Neural crest cell (in vitro differentiated cells): ENCODE measurements at places on chromosomes 6 and 20. TPM values are rescaled to one million over a fixed set of nuclear protein-coding genes. Genes with fewer than 3 reads are reported as not detected.
A peak's percentile ranks its signal among the peaks of the same experiment; 100 is the strongest.

The SAMD5 gene
- 1.5 and 1.6 TPM in 2 replicates for total RNA-seq

The FUT9 gene
- total RNA-seq: 2.0 and 2.2 TPM in 2 replicates

The SLC22A7 gene
- total RNA-seq: 0.37 TPM in 1 of 2 replicates, not detected in the other

The SNPH gene
- total RNA-seq: 3.0 and 3.3 TPM in 2 replicates

The UBE3D gene
- total RNA-seq: 10.3 and 17.1 TPM in 2 replicates

The CLDN20 gene
- total RNA-seq: not detected in 2 replicates

GRCh38 chr20:50193199-50193835, 2.7 kb downstream of the CEBPB start:
- peaks cover 18% of the 10 kb centered on the region for H3K4me1 ChIP-seq
- no peak overlapping the region for H3K27ac ChIP-seq
- H3K27me3 ChIP-seq: peaks cover 26% of the 10 kb centered on the region
- H3K36me3 ChIP-seq: no peaks in the 10 kb centered on the region
- no peak for DNase-seq

DNA sequence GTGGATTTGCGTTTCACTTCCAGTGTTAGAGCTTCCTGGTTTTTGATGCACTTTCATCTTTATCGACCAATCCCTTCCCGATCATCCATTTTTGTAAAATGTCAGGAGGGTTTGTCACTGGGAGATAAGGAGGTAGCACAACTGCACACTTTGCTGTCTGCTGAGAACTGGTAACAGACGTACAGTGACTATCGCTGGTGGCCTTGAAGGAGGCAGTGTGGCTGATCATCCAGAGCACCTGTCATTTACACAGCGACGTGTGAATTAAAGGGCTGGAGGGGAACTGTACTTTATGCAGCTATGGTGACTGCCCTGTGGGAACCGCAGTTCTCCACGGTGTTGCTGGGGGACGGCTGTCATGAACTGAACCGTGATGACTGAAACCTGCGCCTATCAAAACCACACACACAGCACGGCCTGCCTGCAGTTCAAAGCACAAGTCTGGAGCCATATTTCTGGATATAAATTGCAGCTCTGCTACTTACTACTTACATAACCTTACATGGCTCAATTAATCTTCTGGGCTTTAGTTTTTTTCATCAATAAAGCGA, 50.0 kb downstream of the HUS1B start:
- no peaks in the 10 kb centered on the region for H3K4me1 ChIP-seq
- H3K27ac ChIP-seq: no peak overlapping the region
- DNase-seq: no peak
- no peaks in the 10 kb centered on the region for H3K27me3 ChIP-seq
- H3K36me3 ChIP-seq: peaks cover 12% of the 10 kb centered on the region
- no peak overlapping the region for H3K4me3 ChIP-seq

DNA sequence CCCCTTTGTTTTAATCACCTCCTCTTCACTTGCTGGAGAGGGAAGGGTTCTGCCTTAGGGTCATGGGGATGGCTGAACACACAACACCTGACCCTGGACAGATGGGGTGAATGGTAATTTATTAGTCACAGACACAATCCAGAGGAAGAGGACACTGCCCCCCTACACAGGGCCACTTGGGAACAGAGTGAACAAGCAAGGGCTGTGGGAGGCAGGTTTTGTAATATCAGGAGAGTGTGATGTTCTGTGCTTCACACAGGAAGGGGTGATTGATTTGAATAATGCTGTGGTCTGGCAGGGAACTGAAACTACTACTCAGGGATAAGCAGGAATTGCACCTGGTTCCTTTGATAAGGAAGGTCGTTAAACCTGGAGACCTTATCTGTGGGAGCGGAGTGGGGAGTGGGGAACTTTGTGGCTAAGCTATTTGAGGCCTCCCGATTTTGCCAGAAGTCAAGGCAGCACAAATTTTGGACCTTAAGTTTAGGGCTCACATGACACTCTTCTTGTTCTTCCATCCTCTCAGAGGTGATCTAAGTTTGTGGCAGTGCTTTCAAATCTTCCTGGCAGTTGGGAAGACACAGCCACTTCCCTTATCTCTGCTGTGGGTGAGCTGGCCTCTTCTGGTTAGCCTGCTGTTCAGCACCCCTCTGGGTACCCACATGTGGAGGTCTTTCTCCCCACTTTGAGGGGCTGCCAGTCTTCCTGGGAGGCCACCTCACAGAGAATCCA, 77.8 kb downstream of the CD164 start:
- H3K4me3 ChIP-seq: no peak overlapping the region
- DNase-seq: no peak
- no peak overlapping the region for H3K27ac ChIP-seq
- H3K4me1 ChIP-seq: peaks cover 5% of the 10 kb centered on the region

- peaks cover 8% of the 10 kb centered on the region for H3K4me1 ChIP-seq
- H3K36me3 ChIP-seq: no peaks in the 10 kb centered on the region
- DNase-seq: no peak
- no peak overlapping the region for H3K27ac ChIP-seq
- no peaks in the 10 kb centered on the region for H3K27me3 ChIP-seq
- H3K4me3 ChIP-seq: no peak overlapping the region
These were observed 167.3 kb downstream of the CDH26 start for GRCh38 chr20:60125513-60125912.

GRCh38 chr6:97726378-97726777, 443.4 kb upstream of the MMS22L start:
- DNase-seq: no peak
- no peaks in the 10 kb centered on the region for H3K27me3 ChIP-seq
- H3K4me1 ChIP-seq: peaks cover 13% of the 10 kb centered on the region

GRCh38 chr6:14095437-14095836, 22.1 kb upstream of the CD83 start:
- H3K4me3 ChIP-seq: no peak overlapping the region
- peaks cover 4% of the 10 kb centered on the region for H3K4me1 ChIP-seq
- peaks cover 1% of the 10 kb centered on the region for H3K27me3 ChIP-seq
- H3K27ac ChIP-seq: no peak overlapping the region

DNA sequence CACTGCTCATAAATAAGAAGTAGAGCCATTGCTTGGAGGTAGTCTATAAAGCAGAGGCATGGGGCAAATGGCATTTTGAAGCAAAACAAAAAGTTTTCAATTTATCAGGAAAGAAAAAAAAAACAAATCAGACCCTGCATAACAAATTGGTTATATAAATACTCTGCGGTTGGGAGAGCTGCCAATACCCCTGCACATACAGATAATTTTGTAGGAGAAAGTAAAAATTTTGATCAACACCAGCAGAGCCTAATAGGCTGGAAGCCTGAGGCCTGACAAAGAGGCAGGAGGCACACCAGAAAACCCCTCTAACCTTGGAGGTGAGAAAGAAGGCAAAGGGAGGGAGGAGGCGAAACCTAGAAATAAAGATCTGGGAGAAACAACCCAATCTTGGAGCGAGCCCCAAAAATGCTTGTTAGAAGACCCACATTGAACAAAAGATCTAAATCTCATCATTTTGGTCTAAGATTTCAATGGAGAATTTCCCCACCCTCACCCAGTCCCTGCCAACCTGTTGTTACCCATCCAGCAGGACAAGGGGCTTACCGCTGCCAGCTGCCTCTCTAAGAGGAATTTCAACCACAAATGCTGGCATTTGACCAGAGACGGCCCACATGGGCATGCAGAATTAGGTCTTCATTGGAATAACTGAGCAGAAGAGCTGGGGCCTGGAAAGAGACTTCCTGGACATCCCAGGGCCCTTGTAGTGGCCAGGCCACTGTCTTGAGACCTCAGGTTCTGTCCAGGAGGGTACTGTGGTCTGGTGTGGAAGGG, 28.4 kb downstream of the FOXA2 start:
- H3K27me3 ChIP-seq: peaks cover 95% of the 10 kb centered on the region
- DNase-seq: no peak
- no peaks in the 10 kb centered on the region for H3K36me3 ChIP-seq
- no peak overlapping the region for H3K27ac ChIP-seq

- H3K4me3 ChIP-seq: no peak overlapping the region
- peaks cover 9% of the 10 kb centered on the region for H3K36me3 ChIP-seq
- H3K27ac ChIP-seq: no peak overlapping the region
- DNase-seq: no peak
- no peaks in the 10 kb centered on the region for H3K27me3 ChIP-seq
These were observed 9.4 kb downstream of the HM13 start for GRCh38 chr20:31523361-31524283.

DNA sequence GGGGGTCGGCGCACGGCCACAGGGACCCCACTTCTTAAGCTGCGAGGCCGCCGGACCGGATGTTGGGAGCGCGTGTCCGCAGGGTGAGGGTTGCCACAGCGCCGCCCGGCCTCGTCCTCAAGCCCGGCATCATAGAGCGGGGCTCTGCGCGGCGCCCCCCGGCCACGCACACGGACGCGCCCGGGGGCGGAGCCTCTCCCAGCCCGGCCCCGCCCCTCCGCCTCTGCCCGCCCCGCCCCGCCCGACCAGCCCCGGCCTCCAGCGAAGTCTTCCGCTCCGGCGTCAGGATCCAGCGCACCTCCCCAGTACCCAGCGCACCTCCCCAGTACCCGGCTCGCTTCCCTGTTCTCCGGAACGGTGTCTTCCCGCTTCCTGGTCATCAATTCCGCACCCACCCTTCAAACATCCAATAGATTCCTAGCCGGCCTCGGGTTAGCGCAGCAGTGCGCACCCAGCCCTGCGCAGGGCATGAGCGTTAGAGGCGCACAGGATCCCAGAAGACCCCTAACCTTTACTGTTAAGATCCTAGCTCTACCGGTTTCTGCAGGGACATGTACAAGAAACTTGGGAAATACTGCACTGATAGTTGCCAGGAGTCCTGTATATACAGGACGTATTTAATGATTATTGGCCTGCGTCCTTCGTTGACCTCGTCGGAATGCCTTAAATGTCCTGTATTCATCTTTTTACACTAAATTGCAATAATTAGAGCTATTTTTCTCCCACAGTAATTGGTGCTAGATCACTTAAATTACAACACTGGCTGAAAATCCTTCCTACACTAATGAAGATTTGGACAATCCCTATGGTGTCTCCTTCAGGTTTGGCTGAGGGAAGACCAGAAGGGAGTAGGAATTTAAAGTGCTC, 535 bp upstream of the DNAAF9 start:
- peaks cover 11% of the 10 kb centered on the region for H3K27me3 ChIP-seq
- H3K4me3 ChIP-seq: peak overlapping the region; percentile 94
- no peaks in the 10 kb centered on the region for H3K36me3 ChIP-seq

DNA sequence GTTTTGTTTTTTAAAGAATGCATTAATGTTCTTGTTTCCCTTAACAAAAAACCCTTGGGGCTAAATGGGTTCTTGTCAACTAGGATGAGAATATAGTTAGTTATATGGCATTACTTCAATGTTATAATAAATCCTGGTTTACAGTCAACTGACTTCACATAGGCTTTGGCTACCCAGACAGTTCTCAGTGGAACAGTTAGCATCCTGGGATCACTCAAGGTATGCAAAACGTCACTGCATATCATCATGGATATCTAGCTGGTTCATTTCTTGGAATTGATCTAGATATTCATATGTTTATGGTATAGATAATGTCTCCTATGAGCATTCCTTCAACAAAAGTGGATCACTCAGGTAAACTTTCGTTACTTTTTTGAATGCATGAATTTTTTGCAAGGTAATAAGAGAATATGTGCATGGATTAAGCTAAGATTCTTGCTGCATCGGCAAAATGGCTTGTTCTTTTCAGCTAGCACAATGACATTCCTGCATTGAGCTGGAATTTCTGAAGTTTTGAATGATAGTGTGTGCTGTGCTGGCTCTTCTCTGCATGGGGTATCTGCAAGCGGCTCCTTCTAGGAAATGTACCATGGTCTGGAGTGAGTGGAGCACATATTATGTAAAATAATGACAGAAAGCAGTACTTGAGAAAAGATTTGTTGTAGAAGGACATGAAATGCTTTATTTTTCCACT, 138.9 kb downstream of the ADGRG6 start:
- H3K27me3 ChIP-seq: no peaks in the 10 kb centered on the region
- peaks cover 10% of the 10 kb centered on the region for H3K4me1 ChIP-seq
- DNase-seq: no peak
- peaks cover 9% of the 10 kb centered on the region for H3K36me3 ChIP-seq
- H3K27ac ChIP-seq: no peak overlapping the region

GRCh38 chr6:33613146-33613794, 7.9 kb upstream of the ITPR3 start:
- no peak for DNase-seq
- H3K27ac ChIP-seq: peak overlapping the region; percentile 39
- H3K4me3 ChIP-seq: peak overlapping the region; percentile 63
- peaks cover 47% of the 10 kb centered on the region for H3K4me1 ChIP-seq
- no peaks in the 10 kb centered on the region for H3K36me3 ChIP-seq

GRCh38 chr6:118725944-118726343, 74.6 kb upstream of the CEP85L start:
- H3K4me1 ChIP-seq: peaks cover 4% of the 10 kb centered on the region
- no peak overlapping the region for H3K27ac ChIP-seq
- no peak for DNase-seq
- H3K27me3 ChIP-seq: no peaks in the 10 kb centered on the region
- no peaks in the 10 kb centered on the region for H3K36me3 ChIP-seq
- H3K4me3 ChIP-seq: no peak overlapping the region

GRCh38 chr20:4086771-4087687, 71.7 kb upstream of the RNF24 start:
- no peaks in the 10 kb centered on the region for H3K27me3 ChIP-seq
- H3K36me3 ChIP-seq: no peaks in the 10 kb centered on the region
- no peak overlapping the region for H3K27ac ChIP-seq
- peaks cover 30% of the 10 kb centered on the region for H3K4me1 ChIP-seq
- DNase-seq: no peak

GRCh38 chr6:100260584-100260983, 204.1 kb downstream of the SIM1 start:
- H3K4me3 ChIP-seq: no peak overlapping the region
- no peaks in the 10 kb centered on the region for H3K27me3 ChIP-seq
- H3K4me1 ChIP-seq: peaks cover 8% of the 10 kb centered on the region
- no peak overlapping the region for H3K27ac ChIP-seq

DNA sequence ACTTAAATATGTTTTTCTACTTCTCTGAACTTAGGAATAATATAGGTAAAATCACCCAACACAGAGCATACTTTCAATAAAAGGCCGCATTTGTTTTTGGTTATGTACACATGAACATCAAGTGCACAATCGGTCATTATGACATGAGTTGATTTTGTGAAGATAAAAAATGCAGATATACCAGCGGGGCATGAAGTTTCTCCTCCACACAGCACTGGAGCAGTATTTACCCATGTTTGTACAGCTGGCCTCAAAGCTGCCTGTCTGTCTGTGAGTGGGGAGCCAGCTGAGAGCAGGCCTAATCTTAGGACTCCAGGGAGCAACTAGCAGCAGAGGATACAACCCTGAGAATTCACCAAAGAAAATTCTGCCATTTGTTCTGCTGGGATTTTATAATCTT, 206.5 kb downstream of the TPBG start:
- no peak overlapping the region for H3K27ac ChIP-seq
- no peaks in the 10 kb centered on the region for H3K27me3 ChIP-seq
- no peaks in the 10 kb centered on the region for H3K36me3 ChIP-seq
- no peak overlapping the region for H3K4me3 ChIP-seq
- DNase-seq: no peak

- peaks cover 5% of the 10 kb centered on the region for H3K36me3 ChIP-seq
- H3K27me3 ChIP-seq: no peaks in the 10 kb centered on the region
- H3K4me3 ChIP-seq: no peak overlapping the region
- no peak for DNase-seq
- H3K4me1 ChIP-seq: peaks cover 88% of the 10 kb centered on the region
- H3K27ac ChIP-seq: no peak overlapping the region
These were observed 142.9 kb downstream of the TFAP2A start for GRCh38 chr6:10271982-10272381.
